Caco-2 (cell line): ENCODE measurements at places on chromosomes 12 and 14. TPM values are rescaled to one million over a fixed set of nuclear protein-coding genes. Genes with fewer than 3 reads are reported as not detected.

The HELB gene
- 3.4 and 3.9 TPM in 2 replicates for total RNA-seq

The TPH2 gene
- total RNA-seq = not detected in 2 replicates

The SRSF5 gene
- total RNA-seq = 264 and 310 TPM in 2 replicates

The CLEC1B gene
- total RNA-seq = not detected in 2 replicates

The TROAP gene
- total RNA-seq = 134 and 135 TPM in 2 replicates

The DNAH10 gene
- total RNA-seq = 0.16 and 0.45 TPM in 2 replicates

The C12orf50 gene
- total RNA-seq = not detected in 2 replicates

The LIN7A gene
- total RNA-seq = 16.2 and 16.4 TPM in 2 replicates

The TC2N gene
- total RNA-seq = 30.6 and 31.0 TPM in 2 replicates

The PLXNC1 gene
- total RNA-seq = 41.3 and 47.7 TPM in 2 replicates

The CNPY2 gene
- 204 and 208 TPM in 2 replicates for total RNA-seq

The GPRC5D gene
- total RNA-seq = not detected in 2 replicates

The ANAPC5 gene
- total RNA-seq = 106 and 115 TPM in 2 replicates

The RASAL1 gene
- total RNA-seq = not detected in 2 replicates

The LRFN5 gene
- total RNA-seq = not detected in 2 replicates

The NKX2-8 gene
- 0.23 TPM in 1 of 2 replicates, not detected in the other for total RNA-seq

The CRACR2A gene
- total RNA-seq = 15.4 and 16.5 TPM in 2 replicates

The FOXJ2 gene
- 18.7 and 19.4 TPM in 2 replicates for total RNA-seq

The SYCP3 gene
- 0.16 TPM in 1 of 2 replicates, not detected in the other for total RNA-seq

The GLT1D1 gene
- total RNA-seq = not detected in 2 replicates

The BDKRB1 gene
- total RNA-seq = 0.18 TPM in 1 of 2 replicates, not detected in the other

The DDX51 gene
- 35.5 and 40.4 TPM in 2 replicates for total RNA-seq

The HHIPL1 gene
- 2.1 and 2.9 TPM in 2 replicates for total RNA-seq

The ANKRD33 gene
- not detected in 2 replicates for total RNA-seq

The CELA1 gene
- total RNA-seq = not detected in 2 replicates

The KRT77 gene
- total RNA-seq = not detected in 2 replicates

The CLEC4D gene
- not detected in 2 replicates for total RNA-seq

The TRPV4 gene
- not detected in 2 replicates for total RNA-seq
